ENCODE measurements at places on chromosomes 6 and 20. TPM values are rescaled to one million over a fixed set of nuclear protein-coding genes. Genes with fewer than 3 reads are reported as not detected.

SDCBP2 gene
- total RNA-seq: 1.8 TPM

DNA sequence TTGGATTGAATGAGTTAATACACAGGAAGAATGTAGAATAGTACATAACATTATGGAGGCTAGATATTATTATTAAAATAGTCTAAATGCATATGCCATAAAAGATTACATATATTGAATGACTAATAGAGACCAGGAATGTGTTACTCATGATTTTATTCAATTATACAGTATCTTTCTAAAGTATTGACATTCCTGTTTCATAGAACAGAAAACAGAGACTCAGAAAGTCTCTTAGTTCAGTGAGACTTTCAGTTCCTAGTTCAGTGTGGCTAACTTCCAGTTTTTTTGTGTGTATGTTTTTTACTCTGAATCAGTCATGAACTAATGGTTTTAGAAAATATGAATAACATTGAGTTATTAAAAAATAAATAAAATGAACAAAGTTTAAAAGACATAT is 34.6 kb upstream of the TMEM244 start:
- no peak for DNase-seq

- peak; percentile 60 for DNase-seq
Measured at GRCh38 chr20:20568604-20569205, 143.7 kb downstream of the RALGAPA2 start.

GRCh38 chr20:12987261-12987660 is 21.5 kb upstream of the SPTLC3 start:
- DNase-seq: no peak

DNA sequence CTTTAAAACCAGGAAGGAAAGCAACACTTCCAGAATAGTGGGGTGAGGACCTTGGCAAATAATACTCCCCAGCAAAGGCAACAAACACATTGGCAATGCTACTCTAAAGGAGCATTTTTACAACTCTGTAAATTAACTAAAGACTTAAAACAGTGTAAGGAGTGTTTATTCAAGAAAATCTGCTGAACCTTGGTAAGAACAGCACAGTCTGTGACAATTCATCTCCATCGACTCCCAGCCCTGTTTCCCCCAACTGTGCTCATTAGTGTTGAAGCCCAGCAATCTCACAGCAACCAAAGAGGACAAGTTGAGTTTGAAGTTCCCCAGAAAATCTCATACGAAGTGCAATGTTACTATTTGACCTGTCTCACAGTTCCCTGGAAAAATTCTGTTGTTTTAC is 884.9 kb downstream of the C6orf118 start:
- DNase-seq: no peak
